ENCODE measurements at places on chromosomes 6 and 20.

- DNase-seq: no peak
Observed at GRCh38 chr6:19331089-19331488, 506.1 kb upstream of the ID4 start.

DNA sequence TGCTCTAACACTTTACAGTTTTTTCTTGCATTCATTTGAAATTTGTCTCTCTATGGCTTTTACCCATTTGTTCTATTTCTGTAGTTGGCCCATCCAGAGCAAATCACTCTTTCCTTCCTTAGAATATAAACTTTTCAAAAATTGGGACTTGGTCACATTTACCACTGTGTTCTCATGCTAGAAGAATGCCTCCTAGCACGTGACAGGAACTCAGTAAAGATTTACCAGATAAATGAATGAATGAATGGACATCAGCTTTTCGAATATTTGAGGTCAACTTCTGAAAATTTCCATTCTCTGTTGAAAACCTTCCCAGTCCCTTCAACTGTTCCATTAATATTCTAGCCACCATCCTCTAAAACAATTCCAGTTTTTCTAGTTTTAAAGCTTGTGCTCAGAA, 294.5 kb downstream of the CD83 start:
- DNase-seq: peak; percentile 12

DNA sequence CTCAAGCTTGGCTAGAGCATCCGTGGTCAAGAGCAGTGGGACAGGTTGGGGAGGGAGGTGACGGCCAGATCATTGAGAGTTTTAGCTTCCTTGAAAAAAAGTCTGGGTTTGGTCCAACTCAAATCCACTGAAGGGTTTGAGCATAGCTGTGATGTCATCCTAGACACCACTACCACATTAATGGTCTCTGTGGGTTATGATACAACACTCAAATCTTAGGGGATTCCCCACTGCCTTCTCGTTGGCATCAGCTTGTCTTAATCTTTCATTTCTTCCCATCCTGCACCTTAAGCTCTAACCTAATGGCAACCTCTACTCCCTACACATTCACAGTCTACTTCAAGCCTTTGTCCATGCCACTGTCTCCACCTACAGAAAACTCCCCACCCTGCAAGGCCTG, 77.3 kb downstream of the BMP6 start:
- no peak for DNase-seq

DNA sequence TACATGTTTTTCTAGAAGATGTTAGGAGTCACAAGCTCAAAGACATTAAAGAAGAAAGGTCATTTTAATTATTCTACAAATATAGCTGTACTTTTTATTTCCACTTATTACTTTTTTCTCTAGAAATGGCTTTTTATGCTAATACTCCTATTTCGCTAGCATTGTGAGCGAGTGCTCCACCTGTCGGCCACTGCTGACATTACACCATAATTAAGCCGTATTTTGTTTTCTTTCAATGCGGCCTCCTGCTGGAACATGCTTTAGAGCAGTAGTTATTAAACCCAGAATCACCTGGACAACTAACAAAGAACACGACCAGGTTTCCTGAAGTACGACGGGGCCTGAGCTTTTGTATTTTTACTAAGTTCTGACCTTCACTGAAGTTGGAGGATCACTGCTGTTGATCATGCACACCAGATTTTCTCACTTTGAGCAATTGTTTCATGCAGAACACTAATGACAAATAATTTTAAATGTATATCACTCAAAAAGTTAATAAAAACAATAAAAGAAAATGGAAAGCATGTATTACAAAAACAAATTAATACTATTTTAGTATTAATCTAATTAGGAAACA, 74.1 kb upstream of the PAK5 start:
- DNase-seq: peak; percentile 32

DNA sequence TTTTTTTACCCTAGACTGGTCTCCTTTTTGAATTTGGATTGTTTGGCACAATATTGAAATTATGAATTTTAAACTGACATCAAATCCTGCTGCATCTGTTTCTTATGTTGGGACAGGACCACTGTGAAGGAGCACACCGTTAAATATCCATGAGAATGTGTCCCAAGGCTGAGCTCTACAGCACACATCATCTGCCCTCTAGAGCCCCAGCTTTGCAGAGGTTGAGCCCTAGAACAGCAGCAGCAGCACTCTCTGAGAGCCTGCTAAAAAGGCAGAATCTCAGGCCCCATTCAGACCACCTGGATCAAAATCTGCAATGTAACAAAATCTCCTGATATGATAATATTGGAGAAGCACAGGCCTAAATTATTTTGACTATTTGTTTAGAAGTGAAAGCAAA, 192.1 kb upstream of the CCN2 start:
- no peak for DNase-seq

- peak; percentile 93 for DNase-seq
Observed at GRCh38 chr6:71489736-71490135, 201.1 kb downstream of the OGFRL1 start.
